ENCODE measurements at places on chromosomes 11 and 22.
A peak's percentile ranks its signal among the peaks of the same experiment; 100 is the strongest.

DNA sequence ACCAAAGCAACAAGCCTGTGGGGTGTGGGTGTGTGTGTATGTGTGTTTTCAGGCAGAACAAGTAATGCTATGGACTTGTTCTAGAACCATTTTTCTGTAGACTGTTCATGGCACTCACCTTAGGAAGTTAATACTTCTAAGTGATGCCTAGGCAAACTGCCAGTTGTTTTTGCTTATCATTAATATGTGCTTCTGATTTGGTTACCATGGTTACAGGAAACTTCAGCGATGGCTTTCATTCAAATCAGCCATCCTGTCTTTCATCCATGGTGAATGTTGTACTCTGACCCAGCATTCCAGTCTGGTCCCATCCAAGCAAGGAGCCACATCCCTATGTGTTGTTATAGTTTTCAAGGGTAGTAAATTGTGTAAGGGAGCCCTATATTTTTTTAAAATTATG is 49.8 kb upstream of the ARHGAP20 start:
- no peak for DNase-seq

GRCh38 chr11:4008116-4008515 is 86.5 kb upstream of the RRM1 start:
- no peak for DNase-seq

GRCh38 chr22:17945888-17946648 is 78.3 kb downstream of the MICAL3 start:
- DNase-seq: no peak

GRCh38 chr11:71998649-71999310 is at the start of gene IL18BP:
Gene IL18BP, plus strand, starts transcription at chr11:71998909. Its CDS starts 1,076 bp downstream, at chr11:71999985.
- peak; percentile 32 for DNase-seq

- no peak for DNase-seq
Measured at GRCh38 chr11:115103921-115104320, 400.3 kb downstream of the CADM1 start.

DNA sequence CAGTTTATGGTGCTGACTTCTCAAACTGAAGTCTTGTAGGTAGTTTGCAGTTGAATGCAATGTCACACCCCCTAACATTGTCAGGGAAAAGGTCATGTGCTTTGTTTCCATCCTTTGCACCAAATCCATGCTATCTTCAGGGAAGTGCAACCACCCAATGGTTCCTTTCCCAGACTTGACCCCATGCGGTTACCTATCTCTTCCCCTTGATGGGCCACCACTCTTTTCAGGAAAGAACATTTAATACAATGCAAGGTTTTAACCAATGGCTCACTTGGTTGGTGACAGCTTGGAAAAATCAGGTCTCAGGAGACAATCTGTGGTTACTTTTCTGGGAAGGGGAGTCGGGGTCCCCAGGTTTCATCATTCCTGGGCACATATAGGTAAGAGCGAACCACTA is 2.1 kb downstream of the ABTB2 start:
- no peak for DNase-seq

DNA sequence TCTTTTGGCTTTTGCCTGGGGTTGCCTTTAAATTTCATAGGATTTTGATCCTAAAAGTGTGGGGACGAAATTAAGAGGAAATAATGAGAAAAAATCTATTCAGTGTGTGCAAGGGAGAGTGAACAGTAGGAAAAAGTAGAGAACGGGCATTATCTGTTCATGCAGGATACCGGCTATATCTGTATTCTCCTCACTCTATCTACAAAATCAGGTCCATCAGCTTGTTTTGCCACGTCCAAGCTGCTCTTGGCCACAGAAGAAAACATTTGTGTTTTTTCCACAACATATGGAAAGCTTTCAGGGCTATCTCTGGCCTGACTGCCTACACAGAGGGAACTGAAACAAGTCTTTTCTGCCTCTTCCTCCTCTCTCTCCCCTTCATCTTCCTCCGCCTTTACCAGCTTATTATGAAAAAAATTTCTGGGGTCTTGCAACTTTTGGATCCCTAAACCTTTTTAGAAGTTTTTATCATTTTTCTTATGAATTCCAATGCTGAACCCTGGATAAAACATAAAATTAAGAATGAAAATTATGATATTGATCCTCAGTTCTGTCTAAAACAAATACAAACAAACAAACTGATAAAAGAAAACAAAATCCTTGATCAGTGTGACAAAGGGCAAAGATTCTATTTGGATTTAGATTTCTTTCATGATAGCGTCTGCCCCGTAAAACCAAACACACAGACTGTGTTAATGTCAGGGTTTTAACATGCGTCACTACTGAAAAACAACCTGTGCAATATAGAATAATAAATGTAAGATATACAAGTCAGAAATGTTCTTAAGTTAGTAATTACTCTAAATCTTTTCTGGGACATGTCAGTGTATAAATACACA is 219.7 kb downstream of the CNTN5 start:
- DNase-seq: no peak

DNA sequence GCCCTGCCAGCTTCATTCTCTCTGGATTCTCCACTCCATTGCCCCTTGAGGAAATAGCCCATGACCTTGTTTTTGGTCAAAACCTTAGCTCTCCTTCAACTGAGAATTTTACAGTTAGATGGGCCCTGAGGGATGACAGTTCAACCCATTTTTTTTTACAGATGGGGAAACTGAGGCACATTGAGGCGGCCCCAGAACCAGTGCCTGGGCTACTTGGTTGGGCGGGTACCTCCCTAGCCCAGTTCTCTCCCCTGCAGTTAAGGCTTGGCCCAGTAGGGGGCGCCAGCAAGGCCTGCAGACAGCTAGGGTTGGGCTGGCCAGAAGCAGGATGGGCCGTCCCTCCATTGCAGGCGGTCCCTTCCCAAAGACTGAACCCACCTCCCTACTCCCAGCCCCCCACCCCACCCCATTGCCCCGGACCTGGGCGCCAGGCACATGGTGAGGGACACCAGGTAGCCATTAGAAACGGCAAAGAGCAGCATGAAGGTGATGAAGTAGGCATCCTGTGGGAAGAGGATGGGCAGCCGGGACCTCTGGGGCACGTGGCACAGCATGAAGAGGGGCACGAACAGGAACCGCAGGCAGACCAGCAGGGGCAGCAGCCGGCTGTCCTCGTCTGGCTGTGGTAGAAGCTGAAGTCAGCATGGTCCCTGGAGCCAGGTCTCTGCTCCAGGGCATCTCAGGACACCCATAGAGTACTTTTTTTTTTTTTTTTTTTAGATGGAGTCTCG is 7.6 kb downstream of the SLC29A2 start:
- peak; percentile 88 for DNase-seq

- peak; percentile 84 for DNase-seq
Measured at GRCh38 chr11:48307760-48308386, 1.9 kb downstream of the OR4S1 start.

GRCh38 chr11:110830747-110831146 is 118.5 kb upstream of the ARHGAP20 start:
- no peak for DNase-seq

GRCh38 chr11:11426226-11426952 is 73.3 kb upstream of the CSNK2A3 start:
- no peak for DNase-seq

GRCh38 chr22:27765706-27766291 is 35.8 kb downstream of the MN1 start:
- DNase-seq: no peak

- DNase-seq: peak; percentile 68
Measured at GRCh38 chr22:44550711-44551491, 52.9 kb upstream of the RTL6 start.

DNA sequence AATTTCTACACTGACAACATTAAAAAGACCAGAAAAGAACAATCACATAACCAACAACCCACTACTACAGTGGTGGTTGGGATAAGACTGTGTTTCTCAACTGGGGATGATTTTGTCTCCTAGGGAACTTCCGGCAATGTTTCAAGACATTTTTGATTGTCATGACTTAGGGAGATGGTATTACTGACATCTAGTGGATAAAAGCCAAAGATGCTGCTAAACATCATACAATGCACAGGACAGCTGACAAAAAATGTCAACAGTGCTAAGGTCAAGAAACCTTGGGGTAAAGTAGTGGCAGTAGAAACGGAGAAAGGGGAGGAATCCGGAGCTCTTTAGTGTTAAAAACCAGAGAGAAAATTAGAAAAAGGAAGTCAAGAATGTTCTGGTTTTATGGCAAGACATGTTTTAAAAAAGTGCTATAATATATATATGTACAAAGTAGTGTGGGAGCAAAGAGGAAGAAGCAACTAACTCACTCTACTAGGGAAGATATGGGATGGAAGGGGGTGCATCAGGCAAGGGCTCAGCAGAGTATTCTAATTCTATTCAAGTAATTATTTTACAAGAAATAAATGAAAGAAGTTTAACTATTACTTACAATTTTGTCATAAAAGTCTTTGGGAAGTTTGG is 37.2 kb downstream of the CKAP5 start:
- DNase-seq: no peak

- DNase-seq: no peak
Measured at GRCh38 chr11:121894581-121894980, 221.4 kb downstream of the BLID start.

Measured in activated CD4-positive, alpha-beta T cell treated with anti-CD3 and anti-CD28 coated beads for 36 hours (primary cell).